ENCODE measurements at places on chromosomes 2 and 18.

DNA sequence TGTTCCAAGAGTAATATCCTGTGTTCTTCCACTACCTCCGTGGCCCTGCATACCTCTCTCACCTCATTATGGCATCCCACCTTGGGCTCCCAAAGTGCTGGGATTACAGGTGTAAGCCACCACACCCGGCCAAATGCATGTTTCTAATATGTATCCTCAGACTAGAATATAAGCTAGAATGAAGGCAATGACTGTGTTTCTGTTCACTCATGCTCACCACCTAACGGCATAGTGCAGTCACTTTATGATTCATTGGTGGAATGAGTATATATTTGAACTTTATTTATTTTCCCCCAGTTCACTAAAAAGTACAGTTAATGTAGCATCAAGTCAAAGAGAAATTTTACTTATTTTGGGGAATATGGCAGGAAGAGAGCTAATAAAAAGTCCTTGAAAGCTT is 11.3 kb downstream of the PIGN start:
- no peak for DNase-seq

DNA sequence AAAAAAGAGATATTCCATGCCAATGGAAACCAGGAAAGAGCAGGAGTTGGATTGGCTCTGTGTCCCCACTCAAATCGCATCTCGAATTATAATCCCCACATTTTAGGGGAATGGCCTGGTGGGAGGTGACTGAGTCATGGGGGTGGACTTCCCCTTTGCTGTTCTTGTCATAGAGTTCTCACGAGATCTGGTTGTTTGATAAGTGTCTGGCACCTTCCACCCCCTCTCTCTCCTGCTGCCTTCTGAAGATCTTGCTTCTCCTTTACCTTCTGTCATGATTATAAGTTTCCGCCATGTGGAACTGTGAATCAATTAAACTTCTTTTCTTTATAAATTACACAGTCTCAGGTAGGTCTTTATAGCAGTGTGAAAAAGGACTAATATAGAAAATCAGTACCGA is 355.6 kb downstream of the NBAS start:
- no peak for DNase-seq

- no peak for DNase-seq
Measured at GRCh38 chr2:54967269-54967668, 83.0 kb downstream of the RTN4 start.

- no peak for DNase-seq
Measured at GRCh38 chr2:166439078-166439477, 55.0 kb downstream of the SCN7A start.

- no peak for DNase-seq
Measured at GRCh38 chr2:190452433-190452832, 44.3 kb downstream of the MFSD6 start.

DNA sequence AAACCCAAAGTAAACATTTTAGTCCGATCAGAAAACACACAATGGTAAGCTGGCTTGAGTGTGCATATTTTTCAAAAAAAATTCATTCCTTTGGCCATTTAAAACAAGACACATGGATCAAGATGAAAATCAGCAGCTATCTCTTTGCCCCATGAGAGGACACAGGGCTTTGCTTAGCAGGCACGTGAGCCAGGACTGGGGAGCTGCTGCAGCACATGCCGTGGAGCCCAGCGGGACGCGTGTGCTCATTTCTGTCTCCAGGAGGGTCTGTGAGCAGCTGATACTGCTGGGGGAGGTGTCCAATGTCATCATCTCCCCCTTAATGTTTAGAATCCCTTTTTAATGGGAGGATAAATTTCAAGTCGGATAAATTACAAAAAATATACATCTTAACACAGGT is 49.8 kb upstream of the CNGA3 start:
- DNase-seq: no peak

- DNase-seq: no peak
Measured at GRCh38 chr2:172323861-172324597, 103.4 kb upstream of the ITGA6 start.

DNA sequence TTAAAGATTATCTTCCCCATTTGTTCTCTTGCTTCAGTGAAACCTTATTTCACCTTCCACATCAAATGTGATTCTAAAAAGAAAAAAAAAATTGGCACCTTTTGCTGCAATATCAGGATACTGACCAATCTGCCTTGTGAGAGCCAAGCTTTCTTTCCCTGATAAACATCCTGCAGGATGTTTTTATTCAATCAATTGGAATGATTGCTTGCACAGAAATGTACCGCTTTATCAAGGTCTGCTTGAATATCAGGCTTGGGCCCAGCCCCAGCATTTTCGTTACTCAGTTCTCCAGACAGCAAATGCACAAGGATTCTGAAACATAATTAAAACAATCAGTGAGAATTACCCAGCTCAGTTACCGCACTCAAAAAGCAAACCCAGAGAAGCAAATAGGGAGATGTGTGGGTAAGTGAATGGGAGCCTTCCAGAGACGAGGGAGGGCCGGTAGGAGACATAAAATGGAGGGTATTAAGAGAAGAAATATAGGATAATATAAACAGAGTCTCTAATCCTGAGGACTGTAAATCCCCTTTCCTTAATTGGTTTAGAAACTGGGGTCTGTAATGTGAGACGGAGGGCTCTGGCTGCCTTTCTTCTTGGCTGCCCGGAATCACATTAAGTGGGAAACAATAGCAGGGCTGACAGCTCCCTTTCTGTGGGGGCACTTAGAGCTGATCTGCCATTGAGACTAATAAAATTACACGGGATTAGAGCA is 291.8 kb downstream of the ICOS start:
- no peak for DNase-seq

DNA sequence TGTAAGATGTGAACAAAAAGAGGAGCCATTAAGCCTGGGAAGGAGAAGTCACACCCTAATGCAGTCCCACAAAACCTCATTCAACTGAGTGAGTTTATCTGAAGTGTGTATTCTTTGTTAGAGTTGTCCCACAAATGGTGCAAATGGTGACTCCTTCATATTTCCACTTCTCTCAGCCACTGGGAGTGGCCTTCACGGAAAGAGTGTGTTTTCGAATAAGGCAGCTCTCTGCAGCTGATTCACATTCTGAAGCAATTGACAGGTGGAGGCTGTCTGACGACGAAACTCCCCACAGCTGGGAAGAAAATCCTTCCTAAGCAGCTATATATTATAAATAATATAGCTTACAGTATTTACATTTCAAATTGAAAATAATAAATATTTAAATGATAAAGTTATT is 318.8 kb upstream of the TMEFF2 start:
- DNase-seq: no peak

DNA sequence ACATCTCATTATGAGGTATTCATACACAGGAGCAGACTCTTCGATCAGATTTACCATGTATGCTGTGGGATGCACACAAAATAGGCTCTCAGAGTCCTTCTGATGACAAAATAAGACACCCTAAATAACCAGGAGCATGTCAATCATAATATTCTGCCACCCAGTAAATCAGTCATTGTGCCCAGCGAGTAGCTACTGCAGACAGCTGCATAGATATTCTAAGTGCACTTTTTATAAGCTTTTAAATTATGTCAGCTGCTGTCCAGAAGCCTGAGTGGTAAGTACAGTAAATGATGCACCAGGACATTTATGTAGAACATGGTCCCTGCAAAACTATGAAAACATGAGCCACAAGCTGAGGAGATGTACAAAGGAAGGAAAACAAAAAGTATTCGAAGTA is 102.9 kb downstream of the CCDC141 start:
- no peak for DNase-seq

DNA sequence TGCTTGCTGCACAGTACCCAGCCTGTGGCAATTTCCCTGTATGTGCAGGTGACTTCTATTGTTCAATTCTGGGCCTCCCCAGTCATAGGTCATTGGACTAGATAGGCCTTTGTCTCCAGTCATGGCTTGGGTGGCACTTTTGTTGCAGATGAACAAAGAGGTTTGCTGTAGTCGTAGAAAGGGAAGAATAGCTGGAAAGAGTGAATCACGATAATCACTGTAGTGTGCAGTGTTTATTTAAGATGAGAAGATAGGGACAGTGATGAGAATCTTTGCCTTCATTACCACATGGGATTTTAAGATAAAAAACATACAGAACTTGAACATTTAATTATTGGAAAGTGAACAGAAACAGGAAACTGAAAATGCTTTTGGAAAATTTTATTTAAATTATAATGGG is 156.1 kb upstream of the CYRIA start:
- no peak for DNase-seq

- no peak for DNase-seq
Measured at GRCh38 chr2:173101687-173102086, 26.0 kb downstream of the MAP3K20 start.

DNA sequence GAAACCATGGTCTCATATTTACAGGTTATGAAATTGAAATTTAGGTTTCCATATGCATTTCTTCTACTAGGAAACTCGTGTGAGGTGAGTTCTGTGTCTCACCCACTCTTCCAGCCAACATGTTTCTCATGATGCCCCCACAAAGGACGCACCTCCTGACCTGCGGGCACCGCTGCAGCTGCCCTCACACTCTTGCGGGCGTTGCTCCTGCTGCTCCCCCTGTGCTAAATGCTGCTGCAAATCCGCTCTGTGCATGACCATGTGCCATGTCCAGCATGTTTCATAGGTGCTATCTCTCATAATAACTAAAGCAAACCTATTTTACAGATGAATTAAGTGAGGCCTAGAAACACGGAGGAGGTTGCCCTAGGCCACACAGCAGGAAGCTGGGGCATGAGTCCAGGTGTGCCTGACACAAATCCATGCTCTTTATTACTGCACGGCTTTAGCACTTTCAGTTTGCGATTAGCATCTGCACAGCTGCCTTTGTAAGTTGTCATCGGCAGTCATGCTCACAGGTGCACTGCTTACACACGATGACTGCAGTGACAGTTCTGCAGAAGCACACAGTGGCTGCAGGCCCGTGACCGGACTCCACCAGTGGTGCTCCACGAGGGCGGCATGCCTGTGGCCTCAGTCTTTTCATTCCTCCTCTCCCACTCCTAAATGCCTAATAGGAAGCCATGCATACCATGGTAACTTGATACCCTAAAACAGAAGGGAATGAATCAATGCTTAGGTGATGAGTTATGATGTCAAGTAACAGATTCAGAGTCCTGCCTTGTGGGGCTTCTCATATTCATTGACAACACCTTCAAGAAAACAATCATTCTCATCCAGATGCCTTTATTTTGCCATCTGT is 14.9 kb upstream of the GALR1 start:
- DNase-seq: no peak

DNA sequence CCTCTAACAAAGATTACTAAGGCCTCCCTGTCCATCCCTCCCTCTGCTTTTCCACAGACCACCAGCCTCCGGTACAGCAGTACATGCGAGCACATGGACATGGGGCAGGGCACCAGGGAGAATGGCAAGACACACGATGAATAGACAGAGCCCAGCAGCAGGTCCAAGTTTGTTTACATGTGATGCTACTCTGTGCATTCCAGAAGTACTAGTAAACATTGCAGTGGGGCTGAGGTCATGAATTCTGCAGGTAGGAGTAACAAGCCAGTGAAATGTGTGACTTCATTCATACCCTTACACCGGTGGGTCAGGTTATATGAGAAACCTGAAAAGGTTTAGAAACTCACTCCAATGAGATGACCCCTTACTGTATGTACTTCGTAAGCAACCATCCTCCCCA is 205.7 kb downstream of the BCL11A start:
- no peak for DNase-seq

- no peak for DNase-seq
Measured at GRCh38 chr18:32160547-32160946, 29.3 kb upstream of the MEP1B start.

GRCh38 chr18:27062802-27063201 is 122.3 kb downstream of the CHST9 start:
- DNase-seq: no peak

- DNase-seq: peak; percentile 74
Measured at GRCh38 chr2:39488450-39488849, 51.4 kb upstream of the MAP4K3 start.

DNA sequence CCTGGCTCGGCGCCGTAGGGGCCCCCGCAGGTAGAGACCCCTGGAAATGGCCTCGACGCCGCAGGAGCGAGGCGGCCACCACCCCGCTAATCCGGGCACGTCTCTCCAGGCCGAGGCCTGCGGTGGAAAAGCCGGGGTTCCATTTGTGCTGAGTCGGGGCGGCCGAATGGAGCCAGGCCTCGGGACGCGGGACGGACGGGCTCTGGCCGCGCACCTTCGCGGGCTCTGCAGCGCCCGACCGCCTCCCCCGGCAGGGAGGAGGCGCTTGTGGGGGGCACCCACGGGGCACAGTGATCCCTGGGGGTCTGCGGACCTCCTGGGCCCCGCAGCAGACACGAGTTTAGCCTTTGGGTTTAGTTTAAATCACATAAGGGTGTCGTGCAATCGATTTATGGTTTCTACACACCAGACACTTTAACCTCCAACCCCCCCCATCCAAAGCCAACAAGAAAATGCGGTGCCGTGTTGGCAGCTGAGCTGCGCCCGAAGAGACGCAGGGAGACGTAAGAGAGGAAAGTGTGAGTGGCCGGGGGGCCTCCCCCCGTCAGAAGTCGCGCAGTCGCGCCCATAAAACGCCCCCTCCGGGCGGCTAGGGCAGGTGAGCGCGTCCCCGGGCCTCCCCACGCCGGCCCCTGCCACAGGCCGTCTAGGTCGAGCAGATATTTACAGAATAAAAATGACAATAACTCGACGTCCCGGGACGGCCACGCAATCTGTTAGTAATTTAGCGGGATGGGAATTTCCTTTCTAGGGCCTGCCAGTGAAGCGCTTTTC is 1.0 kb upstream of the NFATC1 start:
- no peak for DNase-seq

DNA sequence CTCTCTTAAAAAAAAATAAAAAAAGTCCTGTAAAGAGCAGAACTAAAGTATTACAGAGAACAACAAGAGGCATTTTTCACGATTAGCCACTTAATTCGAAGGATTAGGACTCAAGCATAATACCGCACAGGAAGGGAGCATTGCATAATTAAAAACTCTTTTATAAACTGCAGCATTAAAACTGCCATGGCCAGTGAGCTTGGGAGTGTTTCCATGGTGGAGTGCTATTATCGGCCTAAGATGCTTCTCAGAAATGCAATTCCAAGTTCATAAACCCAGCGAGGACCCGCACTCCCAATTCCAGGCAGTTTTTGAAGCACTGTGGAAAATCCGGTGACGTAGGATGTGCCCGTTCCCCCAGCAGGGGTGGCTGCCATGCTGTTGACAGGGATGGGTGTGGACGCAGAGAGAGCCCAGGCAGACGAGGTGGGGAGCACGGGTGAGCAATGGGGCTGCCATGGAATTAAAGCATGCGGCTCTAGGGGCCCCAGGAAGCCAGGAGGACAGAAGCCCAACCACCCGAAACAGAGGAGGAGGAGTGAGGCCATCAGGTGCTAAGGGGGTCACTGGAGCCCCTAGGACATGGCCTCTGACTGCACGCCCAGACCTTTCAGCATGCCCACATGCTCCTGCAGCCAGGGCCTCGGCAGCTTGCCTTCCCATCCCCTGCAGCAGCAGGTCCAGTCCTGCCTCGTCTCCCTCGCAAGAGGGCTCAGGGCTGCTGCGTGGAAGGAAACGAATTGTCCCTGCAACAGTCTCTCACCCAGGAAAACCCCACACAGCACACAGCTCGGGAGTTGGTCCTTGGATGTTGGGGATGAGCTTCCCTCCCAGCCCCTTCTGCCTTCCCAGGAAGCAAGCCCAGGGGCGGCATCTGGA is 233.4 kb downstream of the NDUFA10 start:
- DNase-seq: no peak

GRCh38 chr2:141554810-141555209 is 576.0 kb downstream of the LRP1B start:
- no peak for DNase-seq

GRCh38 chr2:219997341-219997851 is 370.0 kb downstream of the SLC4A3 start:
- no peak for DNase-seq

Data from RCC 7860 (cell line).